ENCODE measurements at places on chromosomes 1 and 21.

- no peak for DNase-seq
These were observed 504 bp downstream of the DHRS3 start for GRCh38 chr1:12617511-12617900.

DNA sequence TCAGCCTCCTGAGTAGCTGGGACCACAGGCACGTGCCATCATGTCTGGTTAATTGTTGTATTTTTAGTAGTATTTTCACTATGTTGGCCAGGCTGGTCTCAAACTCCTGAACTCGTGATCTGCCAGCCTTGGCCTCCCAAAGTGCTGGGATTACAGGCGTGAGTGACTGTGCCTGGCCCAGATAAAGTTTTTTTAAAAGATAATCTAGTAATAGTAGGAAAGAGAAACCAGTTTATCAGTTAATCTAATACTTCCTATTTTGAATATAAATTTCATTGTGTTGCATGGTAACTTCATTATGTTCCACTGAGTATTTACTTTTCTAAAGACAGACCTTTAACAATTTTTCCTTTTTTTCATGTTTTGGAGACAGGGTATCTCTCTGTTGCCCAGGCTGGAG, 10.0 kb downstream of the RABGAP1L start:
- DNase-seq: no peak

DNA sequence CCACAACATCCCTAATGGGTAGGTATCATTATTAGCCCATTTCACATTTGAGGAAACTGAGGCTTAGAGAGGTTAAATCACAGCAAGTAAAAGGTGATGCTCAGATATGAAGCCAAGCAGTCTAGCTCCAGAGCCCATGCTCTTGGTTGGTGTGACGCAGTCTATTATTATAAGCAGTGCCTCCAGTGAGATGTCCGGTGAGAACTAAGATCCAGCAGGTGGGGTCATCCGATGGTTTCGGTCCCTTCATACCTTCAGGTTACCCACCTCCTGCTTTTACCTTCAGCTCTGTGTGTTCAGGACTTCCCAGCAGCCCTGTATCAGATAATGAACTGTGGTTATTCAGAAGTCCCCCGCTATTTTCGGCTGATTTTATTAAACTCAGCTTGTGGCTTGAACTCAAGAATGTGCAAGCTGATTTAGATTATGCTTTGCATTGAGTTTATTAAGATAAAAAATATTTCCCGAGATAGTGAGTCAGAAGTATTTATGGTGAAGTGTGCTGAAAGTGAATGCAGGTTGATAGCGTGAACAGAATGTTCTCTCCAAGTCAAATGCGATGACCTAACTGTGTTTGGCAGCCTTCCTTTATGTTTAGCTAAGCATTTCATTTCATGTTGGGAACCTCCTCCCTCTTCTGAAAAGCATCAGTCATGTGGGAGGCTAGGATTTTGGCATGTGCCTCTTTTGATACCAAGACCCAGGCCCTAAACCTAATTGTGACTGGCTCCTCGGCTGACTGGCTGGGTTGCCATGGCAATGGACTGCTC, 160.9 kb upstream of the UBE2U start:
- no peak for DNase-seq

DNA sequence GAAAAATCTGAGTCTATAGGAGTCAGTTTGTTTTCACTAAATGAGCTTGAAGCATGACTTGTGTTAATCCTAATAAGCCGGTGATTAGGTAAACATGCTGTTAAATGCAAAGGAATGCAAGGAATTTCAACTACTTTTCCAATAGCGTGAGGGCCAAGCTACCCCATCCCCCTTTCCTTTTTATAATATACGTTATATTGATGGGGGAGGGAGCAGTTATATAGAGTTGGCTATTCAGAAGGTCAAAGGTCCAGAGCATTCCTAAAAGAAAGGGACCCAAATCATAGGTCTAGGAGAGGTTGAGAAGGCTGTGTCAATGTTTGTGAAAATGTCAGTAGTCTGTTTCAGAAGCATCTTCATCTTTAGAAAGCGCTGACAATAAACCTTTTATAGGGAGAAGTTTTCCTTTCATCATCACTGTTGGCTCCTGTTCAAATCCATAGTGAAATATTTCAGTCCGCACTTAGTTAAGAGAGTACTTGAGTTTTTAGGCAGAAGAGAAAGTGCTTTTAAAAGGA, 3.8 kb downstream of the CCN1 start:
- DNase-seq: no peak

DNA sequence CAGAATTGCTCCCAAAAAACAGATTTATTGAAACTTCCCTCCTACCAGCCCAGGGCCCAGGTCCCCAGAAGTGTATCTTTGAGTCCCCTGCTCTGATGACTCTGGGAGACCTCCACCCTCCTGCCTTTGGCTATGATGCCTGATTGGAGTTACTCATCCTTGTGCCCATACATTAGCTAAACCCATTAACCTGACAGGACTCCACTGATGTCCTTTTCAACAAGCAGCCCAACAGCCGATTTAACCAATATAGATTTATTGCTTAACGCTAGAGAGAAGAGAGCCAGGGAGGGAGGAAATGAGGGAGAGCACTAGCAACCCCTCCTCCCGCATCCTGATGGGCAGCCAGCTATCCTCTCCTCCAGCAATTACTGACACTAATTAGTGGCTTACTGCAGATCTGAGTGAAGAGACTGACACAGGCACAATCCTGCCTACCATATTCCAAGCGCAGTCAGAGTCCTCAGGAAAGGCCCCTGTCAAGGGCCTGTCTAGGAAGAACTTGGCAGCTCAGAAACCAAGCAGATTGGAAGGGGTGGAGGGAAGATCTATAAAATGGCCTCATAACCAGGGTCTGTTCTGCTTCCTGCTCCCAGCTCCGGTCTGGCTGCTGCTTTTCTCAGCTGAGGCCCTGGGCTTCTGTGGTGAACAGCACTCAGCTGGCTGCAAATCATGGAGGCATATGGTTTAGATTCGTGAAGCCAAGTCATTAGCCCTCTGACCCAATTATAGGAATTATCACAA, 484.5 kb upstream of the DAB1 start:
- no peak for DNase-seq

- DNase-seq: no peak
These were observed 3.7 kb downstream of the SLC19A1 start for GRCh38 chr21:45538381-45539045.

GRCh38 chr1:19938472-19938871, 15.1 kb upstream of the PLA2G2E start:
- no peak for DNase-seq

GRCh38 chr1:42817976-42818375, 779 bp upstream of the SVBP start:
- DNase-seq: no peak

DNA sequence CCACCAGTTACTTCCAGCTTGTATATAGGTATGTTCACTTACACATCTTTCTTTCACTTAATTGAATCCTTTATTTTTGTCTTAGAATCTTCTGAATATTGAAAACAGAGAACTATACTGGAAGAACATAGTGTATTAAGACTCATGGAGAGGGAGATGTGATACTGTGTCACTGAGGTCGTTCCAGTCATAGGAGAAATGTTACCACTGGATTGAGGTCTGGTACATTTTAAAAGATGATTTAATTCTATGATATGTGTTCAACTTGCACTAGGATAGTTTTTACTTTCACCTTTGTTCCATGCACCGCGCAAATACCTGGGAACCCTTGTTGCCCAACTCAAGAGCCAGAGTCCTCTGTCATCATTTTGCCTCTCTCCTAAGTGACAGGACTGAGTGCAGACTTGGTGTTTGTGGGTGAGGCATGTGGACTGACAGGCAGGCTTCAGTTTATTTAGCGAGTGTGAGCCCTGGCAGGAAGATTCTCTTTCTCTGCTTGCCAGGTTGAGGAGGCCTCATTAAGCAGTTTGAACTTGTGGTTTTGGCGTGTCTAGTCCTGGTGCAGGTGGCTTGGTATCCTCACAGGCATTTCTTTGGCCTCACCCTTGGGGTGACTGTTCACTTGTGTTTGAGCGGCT, 63.7 kb downstream of the DYRK1A start:
- DNase-seq: no peak

DNA sequence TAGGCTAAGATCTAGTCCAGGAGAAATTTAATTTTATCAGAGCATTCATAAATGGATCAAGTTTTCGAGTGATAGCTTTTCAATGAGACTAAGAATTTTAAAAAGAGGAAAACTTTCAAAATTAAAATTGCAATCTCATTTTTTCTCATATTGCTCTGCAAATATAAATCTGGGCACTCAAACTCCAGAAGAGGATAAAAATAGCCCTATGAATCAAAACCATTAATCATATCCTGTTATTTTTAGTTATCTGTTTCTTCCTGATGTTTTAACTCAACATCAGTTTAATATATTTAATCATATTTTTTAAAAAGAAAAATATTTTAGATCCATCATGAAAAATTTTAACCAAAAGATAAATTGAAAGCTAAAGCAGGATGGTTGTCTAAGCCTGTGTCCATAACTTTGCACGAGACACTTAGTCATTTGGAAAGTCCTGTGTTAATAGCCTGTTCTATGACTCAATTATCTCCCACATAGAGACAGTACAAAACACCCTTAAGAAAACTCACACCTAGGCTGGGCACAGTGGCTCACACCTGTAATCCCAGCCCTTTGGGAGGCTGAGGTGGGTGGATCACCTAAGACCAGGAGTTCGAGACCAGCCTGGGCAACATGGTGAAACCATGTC, 17.1 kb upstream of the PRRC2C start:
- no peak for DNase-seq

DNA sequence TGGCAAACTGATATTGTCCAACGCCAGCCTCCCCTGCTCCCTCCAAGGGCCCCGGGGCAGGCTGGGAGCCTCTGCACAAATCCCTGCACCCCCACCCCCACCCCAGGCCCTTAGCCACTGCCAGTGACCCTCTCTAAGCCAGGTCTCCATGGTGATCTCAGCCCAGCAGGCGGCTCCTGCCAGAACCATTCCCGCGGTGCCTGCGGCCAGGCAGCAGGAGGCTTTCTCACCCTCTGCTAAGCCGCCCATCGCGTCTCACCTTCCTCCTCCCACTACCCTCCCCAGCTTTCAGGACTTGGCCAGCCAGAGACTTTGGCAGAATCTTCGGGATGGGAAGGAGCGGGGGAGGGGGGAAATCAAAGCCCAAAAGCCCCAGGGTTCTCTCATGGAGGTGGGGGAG, 46.8 kb upstream of the WASF2 start:
- DNase-seq: no peak

Data from NCI-H2081 (cell line).